Chondrocyte (in vitro differentiated cells): ENCODE measurements at places on chromosomes 16 and 17.

DNA sequence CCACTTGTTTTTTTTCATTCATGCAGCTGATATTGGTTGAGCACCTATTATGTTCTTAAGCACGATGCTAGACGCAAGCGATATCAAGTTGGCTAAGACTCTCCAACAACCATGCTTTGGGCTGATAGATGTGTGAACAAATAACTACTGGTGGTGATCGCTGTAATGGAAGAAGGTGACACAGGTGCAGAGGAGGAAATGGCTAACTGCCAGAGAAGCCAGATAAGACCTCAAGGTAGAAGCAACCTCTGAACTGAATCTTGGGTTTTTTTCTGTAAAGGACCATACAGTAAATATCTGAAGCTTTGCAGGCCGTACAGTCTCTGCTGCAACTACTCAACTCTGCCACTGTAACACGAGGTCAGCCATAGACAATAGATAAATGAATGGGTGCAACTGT is 97.9 kb downstream of the C17orf67 start:
- no peak for DNase-seq

DNA sequence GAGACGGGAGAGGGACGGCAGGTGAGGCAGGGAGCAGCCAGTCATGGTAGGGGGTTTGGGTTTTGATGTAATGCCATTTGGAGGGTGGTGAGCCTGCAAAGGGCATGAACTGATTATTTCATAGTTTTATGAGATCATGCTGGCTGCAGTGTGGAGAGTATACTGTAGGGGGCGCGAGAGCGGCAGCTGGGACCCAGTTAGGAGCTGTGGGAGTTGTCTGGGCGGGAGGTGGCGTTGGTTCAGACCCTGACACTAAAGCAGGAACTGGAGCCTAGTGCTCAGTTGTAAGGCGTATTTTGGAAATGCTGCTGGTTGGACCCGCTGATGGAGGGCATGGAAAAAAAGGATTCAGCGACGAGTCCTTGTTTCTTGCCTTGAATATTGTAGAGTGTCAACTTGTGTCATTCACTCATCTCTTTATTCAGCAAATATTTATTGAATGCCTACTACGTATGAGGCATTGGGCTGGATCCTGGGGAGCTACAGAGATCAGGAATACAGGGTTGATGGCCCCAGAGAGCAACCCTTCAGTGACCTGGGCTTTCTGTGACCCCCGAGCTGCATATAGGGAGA is 23.7 kb upstream of the KDM8 start:
- DNase-seq: no peak

GRCh38 chr17:29138971-29139691 is 41.1 kb downstream of the MYO18A start:
- no peak for DNase-seq

DNA sequence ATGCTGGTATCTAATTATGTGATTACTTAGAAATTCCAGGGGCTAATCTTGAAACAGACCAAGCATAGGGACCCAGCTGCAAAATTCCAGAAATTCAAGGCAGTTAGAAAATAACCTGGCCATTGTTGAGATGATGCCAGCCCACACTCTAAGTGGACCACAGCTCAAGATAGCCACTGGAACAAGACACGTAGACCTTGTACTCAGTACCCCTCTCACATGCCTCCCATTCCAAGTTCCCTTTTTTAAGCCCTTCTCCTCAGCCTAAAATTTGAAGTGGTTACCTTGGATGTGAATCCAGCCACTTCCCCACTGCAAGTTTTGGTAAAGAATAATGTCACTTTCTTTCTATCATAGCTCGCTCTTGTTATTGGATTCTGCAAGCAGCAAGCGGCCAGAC is 4.1 kb upstream of the ZNF19 start:
- DNase-seq: no peak

DNA sequence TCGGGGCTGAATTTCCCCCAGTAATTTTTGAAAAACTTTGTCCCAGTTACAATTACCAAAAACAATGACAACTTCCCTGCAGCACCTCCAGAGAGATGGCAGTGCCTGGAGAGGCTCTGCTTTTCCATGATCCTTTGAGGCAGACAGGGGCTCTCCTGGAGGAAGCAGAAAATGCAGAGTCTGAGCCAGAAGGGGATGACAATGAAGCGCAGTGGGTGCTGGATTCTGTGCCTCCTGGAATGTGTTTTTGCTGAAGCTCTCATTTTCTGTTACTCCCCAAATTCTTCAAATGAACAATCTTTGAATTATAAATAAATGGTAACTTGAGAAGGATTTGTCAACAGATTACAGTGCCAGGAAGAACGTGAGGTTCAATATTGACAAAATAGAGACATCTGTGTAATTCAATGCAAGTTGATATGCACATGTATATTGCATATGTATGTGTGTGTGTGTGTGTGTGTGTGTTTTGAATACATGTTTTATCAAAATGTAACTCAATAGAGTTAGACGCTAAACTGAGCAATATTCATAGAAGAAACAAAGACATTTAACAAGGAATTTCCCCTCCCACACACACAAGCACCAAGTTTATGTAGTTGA is 9.7 kb upstream of the RUSF1 start:
- DNase-seq: no peak

DNA sequence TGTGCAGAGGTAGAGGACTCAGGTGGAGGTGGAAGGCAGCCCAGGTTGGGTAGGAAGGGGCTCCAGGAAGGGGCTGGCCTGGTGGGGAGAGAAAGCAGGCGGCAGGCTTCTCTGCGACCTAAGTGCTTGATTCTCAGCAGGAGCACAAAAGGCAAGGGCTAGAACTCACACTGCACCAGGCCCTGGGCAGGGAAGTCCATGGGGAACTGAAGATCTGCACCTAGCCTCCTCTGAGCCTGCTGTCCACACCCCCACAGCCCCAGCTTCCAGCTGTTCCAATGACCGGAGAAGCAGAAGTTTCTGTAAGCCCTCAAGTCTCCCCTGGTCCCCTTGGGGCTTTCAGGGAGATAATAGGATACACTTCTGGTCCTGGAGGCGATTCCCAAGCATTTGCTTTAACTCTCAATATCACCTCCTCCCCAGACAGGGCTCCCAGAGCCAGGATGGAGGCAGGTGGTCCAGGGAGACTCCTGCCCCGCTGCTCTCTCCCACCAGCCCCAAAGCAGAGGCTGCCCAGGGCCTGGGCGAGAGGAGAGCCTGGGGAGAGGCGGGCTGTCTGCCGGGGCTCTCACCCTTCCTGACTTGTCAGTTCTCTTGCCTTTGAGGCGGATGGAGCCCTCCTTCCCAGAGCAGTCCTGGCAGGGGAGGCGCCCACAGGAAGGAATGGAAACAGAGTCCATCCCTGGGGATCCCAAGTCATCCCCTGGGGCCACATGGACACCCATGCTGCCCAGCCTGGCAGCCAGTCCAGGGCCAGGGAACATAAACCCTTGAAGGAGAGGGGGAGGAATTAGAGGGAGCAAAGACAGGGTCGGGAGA is 126.0 kb downstream of the RBFOX3 start:
- no peak for DNase-seq

- DNase-seq: no peak
Observed at GRCh38 chr17:73645050-73645871, 1.0 kb upstream of the SDK2 start.

GRCh38 chr16:15777533-15778203 is 79.2 kb downstream of the MYH11 start:
- no peak for DNase-seq

DNA sequence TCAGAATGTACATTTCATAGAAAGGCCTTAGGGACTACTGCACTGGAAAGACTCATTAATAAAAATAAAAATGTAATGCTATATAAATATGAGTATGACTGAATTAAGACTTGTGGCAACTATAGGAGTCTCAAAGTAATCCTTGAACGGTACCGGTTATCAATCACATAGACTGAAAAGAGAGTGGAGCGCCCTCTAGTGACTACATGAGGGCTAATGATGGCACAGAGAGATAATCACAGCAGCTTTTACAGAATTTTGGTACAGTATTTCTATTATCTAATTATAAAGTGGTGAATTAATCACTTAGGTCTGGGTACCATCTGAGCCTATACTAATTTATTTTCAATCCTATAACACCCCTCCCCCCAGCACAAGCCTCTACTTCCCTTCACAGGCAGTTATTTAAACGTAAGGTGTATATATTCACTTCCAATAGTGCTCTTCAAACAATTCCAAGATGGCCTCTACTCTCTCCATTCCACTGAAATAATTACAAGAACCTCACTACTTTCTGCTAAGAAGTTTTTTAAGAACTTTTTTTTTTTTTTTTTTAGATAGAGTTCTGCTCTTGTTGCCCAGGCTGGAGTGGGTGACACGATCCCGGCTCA is 40.7 kb upstream of the ANKFY1 start:
- DNase-seq: no peak

- no peak for DNase-seq
Observed at GRCh38 chr17:71224824-71225575, 895.8 kb upstream of the SOX9 start.

GRCh38 chr16:10617662-10618420 is 37.4 kb upstream of the EMP2 start:
- DNase-seq: no peak

DNA sequence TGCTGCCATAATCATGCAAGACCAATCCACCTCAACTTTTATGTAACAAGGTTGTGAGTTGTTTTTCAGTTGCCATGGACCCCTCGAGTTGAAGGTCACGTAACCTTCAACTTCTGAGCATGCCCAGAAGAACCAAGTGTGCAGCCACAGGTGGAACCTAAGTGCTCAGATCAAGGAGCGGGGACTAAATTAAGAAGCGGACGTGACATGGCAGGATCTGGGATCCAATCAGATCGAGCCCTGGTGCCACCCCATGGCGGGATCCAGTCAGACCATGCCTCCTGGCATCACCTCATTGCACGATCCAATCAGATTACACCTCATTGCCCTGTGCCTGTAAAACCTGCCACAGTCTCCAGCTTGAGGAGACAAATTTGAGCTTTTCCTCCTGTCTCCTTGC is 204.5 kb upstream of the CDH5 start:
- no peak for DNase-seq

DNA sequence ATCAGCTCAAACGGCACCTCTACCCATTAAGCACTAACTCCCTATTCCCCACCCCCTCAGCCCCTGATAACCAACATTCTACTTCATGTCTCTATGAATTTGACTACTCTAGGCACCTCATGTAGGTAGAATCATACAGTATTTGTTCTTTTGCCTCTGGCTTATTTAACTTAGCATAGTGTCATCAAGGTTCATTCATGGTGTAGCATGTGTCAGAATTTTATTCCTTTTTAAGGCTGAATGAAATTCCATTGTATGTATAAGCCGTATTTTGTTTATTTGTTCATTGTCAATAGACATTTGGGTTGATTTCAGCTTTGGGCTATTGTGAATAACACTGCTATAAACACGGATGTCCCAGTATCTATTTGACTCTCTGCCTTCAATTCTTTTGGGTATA is 794.9 kb upstream of the SOX9 start:
- no peak for DNase-seq

GRCh38 chr17:29034510-29034909 is 8.4 kb upstream of the PIPOX start:
- DNase-seq: no peak

GRCh38 chr16:19717314-19717713 is 713 bp downstream of the KNOP1 start:
- DNase-seq: no peak

- DNase-seq: no peak
Observed at GRCh38 chr17:68248199-68248825, 469 bp downstream of the AMZ2 start.

- DNase-seq: no peak
Observed at GRCh38 chr17:43759836-43760235, 1.2 kb upstream of the SOST start.

- DNase-seq: no peak
Observed at GRCh38 chr17:49045376-49045775, 48.2 kb downstream of the IGF2BP1 start.

- no peak for DNase-seq
Observed at GRCh38 chr17:45902892-45903346, 8.6 kb downstream of the MAPT start.
